Skin of body (tissue), 3 donors: ENCODE measurements at places on chromosomes 4 and X. TPM values are rescaled to one million over a fixed set of nuclear protein-coding genes. Genes with fewer than 3 reads are reported as not detected.

DNA sequence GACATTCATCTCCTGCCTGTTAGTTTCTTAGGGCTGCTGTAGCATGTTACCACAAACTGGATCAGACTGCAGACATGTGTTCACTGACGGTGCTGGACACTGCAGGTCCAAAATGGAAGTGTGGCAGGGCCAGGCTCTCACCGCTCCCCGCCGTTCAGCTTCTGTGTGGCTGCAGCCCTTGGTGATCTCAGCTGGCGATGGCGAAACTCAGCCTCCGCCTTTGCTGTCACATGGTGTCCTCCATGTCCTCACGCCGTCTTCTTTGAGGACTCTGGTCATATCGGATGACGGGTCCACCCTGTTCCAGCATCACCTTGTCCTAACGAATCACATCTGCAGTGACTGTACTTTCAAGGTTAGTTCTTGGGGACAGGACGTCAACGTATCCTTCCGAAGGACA, 25.9 kb upstream of the HELT start:
- no peak for DNase-seq

GRCh38 chr4:31005037-31005436, 284.9 kb downstream of the PCDH7 start:
- DNase-seq, result no peak

CXorf58 gene
- total RNA-seq, result not detected

SSX2 gene
- not detected for total RNA-seq

IL21 gene
- not detected for total RNA-seq

- no peak for DNase-seq
Observed at GRCh38 chr4:70734971-70735370, 13.2 kb downstream of the RUFY3 start.
